ENCODE measurements at places on chromosomes 7 and 10. TPM values are rescaled to one million over a fixed set of nuclear protein-coding genes. Genes with fewer than 3 reads are reported as not detected.

The CFAP46 gene
- total RNA-seq: 0.53 TPM

The CCDC3 gene
- total RNA-seq: 0.10 TPM

The SPDYE9 gene
- not detected for total RNA-seq

The EPHA1 gene
- total RNA-seq: 1.9 TPM

The LIPF gene
- not detected for total RNA-seq

The PYROXD2 gene
- 3.2 TPM for total RNA-seq

The CUBN gene
- total RNA-seq: 0.25 TPM

The ZNF425 gene
- 0.43 TPM for total RNA-seq

The ZC3HAV1L gene
- 8.3 TPM for total RNA-seq

The CARD11 gene
- 71.5 TPM for total RNA-seq
